ENCODE measurements at places on chromosomes 11 and 22.

DNA sequence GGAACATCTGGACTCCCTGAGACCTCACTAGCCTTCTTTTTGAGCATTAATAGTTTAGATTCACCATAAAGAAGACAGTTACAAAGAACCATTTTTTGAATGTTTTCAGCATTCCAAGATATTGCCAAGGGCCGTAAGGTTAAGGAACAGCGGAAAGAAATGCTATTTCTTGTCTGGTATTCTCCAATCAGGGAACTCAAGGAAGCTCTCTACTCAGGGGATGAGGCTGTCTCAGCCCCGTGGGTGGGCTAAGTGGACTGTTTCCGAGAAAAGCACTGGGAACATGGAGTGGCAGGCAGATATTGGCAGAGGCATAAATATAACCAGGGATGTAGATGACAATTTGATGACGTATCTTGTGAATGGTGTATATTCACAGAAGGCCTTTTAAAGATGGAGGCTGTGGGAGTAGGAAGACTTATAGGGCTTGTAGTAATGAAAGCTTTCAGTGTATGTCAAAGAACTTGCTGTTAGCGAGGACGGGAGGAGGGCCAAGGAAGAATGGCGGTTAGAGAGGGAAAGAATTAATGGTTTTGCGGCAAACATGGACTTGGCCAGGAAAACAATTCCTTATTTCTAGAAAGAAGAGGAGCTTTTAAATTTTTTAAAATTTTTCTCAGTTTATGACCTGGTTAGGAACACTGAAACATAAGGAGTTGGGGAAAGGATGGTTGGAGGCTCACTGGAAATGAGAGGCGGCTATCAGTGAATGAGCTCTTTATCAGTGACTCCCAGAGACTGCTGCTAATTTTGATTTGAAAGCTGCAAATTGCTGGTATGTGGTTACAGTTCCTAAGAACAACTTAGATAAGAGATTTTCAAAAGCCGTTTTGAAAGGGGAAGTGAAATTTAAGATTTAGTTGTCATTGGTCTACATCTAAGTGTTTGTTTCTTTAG, 64.6 kb downstream of the ST3GAL4 start:
- no peak for DNase-seq

GRCh38 chr22:42608823-42609361, 5.8 kb downstream of the POLDIP3 start:
- no peak for DNase-seq

GRCh38 chr11:36041988-36042611, 98.2 kb downstream of the LDLRAD3 start:
- DNase-seq = no peak

DNA sequence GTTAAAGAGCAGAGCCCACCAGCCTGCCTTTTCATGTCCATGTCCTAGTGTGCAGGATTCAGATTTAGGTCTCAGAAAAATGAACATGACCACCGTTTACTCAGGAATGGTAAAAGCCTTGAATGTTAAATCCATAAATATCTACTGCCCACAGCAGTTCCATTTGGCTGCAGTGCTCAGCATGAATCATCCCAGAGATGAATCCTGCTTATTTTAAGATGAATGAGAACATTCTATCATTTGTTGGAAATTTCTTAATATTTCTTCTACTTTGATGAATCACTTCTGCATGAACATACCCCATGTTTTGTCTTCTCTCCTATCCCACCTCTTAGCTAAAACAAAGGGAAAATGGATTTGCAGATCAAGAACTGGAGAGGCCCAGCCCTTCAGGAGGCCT, 47.5 kb upstream of the AQP11 start:
- DNase-seq = no peak

- peak; percentile 33 for DNase-seq
Observed at GRCh38 chr11:34916843-34917770, 689 bp downstream of the PDHX start.

GRCh38 chr11:2698386-2699184, 1.2 kb downstream of the KCNQ1OT1 start:
- DNase-seq = no peak
